ENCODE measurements at places on chromosomes 12 and 14.

DNA sequence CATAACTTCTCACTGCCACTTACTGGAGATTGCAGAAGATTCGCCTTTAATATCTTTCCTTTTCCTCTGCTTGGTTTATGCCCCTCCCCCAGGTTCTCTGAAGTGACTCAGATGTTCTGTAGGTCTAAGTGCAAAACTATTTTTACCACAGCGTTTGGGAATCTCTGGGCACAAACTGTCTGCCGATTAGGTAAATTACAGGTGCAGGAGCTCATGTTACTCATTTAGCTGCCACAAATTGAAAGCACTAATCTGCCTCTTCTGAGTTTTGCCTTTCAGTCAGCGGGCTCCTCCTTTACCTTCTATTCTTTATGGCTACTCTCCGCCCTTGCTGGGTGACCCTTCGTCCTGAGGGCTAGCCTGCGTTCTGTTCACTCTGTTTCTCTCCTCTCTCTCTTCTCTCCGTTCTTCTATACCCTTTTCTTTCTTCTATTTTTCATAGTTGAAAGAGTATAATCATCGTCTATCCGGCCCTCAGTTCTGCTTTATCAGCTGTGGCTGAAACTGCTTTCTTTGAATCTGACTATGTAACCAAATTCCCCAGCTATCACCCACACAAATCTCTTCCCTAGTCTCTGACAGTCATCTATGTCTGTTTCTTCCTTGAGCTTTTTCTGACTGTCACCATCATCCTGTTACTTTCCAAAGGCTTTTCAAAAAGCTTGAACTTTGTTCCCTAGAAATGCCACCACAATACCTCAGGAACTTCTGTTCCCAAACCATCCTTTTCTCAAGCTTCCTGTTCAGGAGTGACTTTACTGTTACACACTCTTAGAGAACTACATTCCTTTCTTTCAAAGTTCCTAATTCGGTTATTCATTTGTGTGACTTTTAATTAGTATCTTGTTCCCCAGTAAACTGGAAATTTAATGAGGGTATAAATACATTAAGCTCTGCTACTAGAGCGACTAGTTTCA, 4.3 kb upstream of the MYF6 start:
- no peak for DNase-seq

DNA sequence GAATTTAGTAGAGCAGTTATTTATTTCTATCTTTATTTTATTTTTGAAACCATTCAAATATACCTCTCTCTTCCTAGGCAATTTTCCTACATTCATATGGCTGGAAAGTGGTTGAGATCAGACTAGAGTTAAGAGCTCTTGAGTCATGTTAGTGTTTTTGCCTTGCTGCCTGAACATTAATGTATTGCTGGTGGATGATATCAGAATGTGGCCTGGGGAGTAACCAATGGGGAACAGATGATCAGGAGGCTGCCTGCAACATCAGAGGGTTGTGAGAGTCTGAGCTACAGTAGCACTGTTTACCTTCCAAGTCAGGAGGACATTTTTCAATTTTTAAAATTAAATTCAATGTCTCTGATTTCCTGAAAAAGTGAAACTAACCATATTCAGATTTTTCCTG, 166.3 kb upstream of the TRHDE start:
- no peak for DNase-seq

DNA sequence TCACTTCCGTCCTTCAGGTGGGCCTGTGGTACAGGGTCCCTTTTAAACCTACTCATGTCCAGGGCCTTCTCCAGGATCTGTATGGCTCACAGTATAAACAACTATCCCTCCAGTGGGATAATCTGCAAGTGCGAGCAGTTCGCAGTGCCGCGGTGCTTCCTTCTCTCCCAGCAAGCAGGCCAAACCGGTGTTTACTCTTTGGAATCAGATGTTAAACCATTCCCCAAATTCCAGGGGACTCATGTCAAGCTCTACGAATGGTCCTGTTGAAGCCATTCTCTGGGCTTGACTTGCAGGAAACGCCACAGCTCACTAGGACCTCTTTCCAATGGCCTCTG, 59.6 kb downstream of the OR11H12 start:
- DNase-seq: no peak

- DNase-seq: no peak
Observed at GRCh38 chr12:69779928-69780327, 41.3 kb downstream of the RAB3IP start.

DNA sequence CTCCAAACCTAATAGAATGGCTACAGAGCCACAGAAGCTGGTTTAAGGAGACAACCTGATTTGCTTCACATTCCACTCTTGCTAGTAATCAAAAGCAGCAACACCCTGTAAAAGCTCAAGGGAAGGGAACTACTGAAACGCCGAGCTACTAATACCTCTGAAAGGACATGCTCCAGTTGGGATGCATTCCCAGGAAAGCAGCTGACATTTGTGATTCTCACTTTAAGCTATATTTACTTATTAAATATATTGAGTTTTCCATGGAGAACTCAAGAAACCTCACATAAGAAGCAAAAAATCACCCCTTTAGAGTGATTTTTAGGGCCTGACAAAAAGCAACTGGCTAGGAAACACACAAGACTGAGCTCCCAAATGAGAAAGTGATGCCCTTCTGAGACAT, 1073.0 kb upstream of the FLRT2 start:
- DNase-seq: no peak

GRCh38 chr12:110349096-110349495, 54.4 kb downstream of the ANAPC7 start:
- DNase-seq: no peak

GRCh38 chr12:48351022-48351708, 446 bp upstream of the ZNF641 start:
- no peak for DNase-seq

- DNase-seq: no peak
Observed at GRCh38 chr14:54169254-54169924, 212.8 kb upstream of the BMP4 start.

GRCh38 chr12:60263161-60263560, 667.3 kb downstream of the SLC16A7 start:
- DNase-seq: no peak

DNA sequence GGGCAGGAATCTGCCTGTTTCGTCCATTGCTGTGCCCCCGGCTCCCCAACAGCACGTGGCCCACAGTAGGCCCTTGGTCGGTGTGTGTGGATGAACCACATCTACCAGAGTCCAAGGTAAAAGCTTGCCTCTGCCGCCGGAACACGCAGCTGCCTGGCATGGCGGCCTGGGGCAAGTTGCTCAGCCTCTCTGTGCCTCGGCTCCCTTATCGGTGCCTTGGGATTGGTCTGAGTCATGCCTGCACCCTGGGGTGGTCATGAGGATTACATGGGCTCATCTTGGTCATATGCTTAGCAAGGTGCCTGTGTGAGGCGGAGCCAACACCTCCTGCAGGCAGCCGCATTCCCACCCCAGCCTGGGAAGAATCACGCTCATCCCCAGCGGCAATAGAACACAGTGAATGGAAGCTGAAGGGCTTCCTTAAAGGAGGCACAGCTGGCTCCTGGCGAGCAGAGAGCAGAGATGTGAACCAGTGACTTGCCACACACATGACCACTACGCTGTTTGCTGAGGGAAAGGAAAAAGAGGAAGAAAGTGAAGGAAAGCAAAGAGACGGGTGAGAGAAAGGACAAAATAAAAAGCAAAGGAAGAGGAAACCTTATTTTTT, 5.5 kb upstream of the SCARB1 start:
- DNase-seq: no peak

DNA sequence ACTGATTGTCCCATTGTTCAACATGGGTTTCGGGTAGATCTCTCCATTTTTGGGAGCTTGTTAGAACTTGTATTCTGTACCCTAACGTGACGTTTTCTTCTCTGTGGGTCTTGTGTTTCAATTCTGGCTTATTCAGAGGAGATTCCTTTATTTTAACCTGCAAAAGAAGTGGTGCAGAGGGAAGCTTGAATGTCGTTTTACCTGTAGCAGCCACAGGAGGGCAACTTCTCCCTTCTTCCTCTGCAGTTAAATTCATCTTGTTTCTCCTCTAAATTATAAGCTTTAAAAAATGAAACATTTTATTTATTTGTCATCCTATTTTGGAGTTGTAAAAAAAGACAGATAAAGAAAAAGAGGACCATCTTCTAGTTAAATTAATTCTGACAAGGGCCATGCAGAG, 13.7 kb upstream of the CLEC4D start:
- no peak for DNase-seq

GRCh38 chr12:124152731-124153130, 142.2 kb upstream of the RFLNA start:
- no peak for DNase-seq

DNA sequence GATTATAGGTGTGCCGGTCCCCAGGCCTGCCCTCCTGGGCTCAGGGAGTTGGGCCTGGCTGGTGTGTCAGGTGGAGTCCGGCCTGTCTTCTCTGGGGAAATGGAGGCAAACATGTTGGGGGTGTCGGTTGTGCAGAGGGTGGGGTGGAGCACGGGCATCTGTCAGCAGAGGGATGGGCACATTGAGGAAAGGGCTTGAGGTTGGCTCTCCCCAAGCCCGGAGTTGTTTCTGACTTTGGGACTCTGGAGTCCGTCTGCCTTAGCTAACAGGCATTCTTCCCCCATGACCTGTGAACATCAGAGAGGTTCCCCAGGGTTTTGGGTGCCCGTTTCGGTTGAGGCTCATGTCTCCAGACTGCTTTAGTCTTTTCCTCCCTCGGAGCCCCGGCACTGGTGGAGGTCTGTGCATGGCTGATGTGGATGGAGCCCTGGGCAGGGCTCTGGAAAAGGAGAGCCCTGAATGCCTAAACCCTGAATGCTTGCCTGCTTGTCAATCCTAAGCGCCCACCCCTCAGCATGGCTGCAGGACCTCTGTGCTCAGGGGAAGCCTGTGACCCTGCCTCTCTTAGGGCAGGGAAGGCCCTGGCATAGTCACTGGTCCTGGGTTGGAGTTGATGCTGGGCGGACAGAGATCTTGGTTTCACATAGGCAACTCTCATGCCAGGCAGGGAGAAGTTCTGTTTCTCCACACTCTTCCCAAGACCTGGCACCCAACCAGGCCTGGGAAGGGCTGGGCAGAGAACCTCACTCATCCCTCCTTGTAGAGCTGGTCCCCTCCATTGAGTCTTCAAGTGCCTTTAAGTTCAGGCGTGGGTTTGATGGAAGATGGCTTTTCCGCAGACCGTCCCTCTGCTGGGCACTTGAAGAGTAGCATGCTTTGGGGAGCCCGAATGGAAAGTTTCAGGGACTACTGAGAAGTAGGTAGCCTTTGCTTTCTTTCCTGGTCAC, 12.9 kb downstream of the NYNRIN start:
- no peak for DNase-seq

DNA sequence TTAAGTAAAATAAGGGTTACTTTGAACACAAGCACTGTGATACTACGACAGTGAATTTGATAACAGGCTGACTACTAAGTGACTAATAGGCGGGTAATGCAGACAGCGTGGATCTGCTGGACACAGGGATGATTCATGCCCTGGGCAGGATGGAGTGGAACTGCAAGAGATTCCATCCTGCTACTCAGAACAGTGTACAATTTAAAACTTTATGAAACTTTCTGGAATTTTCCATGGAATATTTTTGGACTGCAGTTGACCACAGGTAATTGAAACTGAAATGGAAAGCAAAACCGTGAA, 46.0 kb downstream of the YEATS4 start:
- no peak for DNase-seq

DNA sequence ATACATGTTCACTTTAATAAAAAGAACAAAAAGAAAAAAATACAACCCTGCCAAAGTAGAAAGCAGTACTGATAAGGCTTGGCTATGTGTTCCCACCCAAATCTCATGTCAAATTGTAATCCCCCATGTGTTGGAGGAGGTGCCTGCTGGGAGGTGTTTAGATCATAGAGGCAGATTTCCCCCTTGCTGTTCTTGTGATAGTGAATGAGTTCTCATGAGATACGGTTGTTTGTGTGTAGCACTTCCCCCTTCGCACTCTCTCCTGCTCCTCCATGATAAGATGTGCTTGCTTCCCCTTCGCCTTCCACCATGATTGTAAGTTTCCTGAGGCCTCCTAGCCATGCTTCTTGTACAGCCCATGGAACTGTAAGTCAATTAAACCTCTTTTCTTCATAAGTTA, 59.9 kb downstream of the USP15 start:
- DNase-seq: no peak

DNA sequence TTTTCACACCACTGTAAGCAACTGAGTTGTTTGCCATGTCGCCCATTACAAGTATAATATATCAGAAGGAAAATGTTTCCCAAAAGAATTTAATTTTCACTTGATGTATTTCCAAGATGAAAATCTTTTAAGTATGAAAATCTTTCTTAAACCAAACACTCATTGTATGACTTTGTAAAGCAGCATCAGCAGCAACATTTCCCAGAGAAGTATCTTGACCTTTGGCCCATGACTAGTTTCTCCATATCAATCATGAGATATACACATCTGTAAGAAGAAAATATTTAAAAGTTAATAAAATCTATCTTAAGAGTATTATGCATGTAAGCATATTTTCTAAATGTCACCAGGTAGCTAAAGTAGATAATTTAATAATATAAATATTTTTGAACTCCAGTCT, 52.8 kb downstream of the ATP2B1 start:
- DNase-seq: no peak

DNA sequence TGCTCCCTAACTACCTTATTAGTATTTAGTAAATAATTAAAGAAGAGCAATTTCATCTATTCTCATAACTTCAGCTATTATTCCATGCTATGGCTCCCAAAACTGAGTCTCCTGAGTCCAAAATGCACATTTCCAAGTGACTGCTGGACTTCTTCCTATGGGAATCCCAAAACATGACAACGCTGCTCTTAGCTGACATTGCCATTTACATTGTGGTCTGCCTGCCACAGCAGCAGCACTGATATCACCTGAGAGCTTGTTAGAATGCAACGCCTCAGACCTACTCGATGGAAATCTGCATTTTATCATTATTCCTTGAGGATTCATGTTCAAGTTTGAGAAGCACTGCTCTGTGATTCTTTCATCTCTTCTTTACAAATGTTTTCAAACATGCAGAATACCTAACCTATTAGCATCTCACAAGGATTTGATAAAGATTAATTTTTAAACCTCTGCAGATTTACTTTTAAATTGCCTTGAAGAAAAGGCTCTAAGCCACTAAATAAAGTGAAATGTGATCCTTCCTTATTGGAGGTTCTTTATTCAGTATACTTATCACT, 77.7 kb downstream of the SEC23A start:
- no peak for DNase-seq

- DNase-seq: no peak
Observed at GRCh38 chr14:76946753-76947077, 81.8 kb downstream of the IRF2BPL start.

- DNase-seq: no peak
Observed at GRCh38 chr14:50064993-50065392, 51.4 kb downstream of the VCPKMT start.

DNA sequence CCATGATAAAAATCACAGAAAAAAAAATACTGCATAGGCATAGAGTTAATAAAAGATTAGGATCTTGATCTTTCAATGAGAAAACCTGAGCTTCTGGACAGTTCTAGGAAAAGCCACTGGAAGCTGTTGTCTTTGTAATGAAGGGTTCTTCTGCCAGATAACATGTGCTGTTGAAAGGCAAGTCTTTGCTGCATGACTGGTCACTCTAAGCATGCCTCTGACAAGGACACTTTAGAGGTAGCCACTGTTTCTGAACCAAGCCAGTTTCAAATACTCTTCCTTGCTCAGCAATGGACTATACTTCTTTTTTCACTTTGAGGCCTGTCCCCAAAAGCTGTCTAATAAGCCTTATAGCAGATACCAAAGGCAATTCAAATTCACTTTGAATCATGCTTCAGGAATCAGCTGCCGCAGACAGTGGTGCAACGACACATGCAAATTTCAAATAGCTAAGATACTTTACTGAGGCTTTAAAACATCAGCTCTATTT, 70.2 kb downstream of the BTG1 start:
- no peak for DNase-seq

Measured in stimulated activated CD4-positive, alpha-beta T cell treated with anti-CD3 and anti-CD28 coated beads, Interleukin-1b, Interleukin-23, amount 100 ng/mL, for 24 hours (primary cell).